ENCODE measurements at places on chromosomes 4 and X.

DNA sequence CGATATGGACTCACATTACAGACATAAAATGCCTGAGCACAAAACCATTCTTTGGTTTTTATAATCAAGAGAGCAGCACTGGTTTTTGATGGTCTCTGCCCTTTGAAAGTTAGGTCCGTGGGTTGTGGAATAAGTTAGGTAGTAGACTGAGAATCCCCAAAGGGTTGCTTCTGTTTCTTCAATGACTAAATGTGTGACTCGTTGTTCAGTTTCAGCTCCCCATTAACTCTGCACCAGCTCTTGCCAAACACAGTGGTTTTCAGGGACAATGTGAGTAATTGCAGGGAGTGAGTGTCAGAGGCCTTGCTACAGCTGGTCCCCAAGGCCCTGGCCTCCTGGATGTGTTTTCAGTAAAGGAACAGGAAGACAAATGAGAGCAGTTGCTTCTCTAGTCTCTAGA is 24.8 kb downstream of the SMIM20 start:
- DNase-seq: no peak

- no peak for DNase-seq
Observed at GRCh38 chr4:39025552-39026085, 6.6 kb downstream of the TMEM156 start.

- DNase-seq: no peak
Observed at GRCh38 chr4:4990329-4990728, 28.9 kb downstream of the CYTL1 start.

- DNase-seq: no peak
Observed at GRCh38 chr4:117010671-117011070, 74.7 kb downstream of the TRAM1L1 start.

DNA sequence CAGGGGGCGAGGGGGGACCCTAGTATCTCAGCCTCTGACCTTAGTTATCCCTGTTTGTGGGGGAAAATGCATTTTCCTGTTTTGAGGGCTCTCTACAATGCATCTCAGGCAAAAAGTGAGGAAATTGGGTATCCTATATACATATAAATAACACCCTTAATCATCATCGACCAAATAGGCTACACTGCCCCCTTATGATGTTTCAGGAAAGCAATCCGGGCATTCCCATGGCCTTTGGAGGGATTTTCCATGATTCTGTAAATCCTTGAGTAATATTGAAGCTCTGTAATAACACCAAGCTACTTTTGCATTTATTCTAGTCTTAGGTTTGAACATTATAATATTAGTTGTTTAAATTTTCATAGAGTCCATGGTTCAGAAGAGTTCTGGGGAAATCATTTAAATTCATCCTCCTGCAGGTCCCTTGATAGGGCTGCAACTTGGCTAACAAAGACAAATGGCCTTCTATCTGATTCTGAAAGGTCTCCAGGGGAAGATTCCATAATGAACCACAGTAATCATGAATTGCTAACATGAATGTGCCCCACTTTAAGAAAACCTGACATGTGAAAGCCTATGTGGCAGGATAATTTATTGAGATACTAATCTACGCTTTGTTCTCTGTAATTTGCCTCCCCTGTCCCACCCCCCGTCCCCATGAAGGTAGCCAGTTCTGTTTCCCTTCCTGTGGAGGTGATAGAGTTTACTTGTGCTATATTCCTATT is 91.5 kb upstream of the SCOC start:
- DNase-seq: no peak

DNA sequence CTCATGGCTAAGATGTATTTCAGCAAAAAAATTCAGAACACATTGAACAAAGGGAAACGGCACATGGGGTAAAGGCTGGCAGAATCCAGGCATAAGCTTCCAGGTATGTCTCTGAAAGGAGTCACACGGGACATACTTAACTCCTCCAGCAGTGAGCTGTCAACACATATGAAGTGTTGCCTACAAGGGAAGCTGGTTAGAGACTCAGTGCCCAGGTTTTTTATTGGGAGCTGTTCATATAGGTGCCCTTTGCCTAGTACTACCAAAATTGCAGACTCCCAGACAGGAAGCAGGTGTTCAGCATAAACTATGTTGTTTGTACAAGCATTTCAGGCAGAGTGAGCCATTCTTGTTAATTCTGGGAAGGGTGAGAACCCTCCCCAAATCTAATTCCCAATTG is 77.4 kb upstream of the PUDP start:
- no peak for DNase-seq

DNA sequence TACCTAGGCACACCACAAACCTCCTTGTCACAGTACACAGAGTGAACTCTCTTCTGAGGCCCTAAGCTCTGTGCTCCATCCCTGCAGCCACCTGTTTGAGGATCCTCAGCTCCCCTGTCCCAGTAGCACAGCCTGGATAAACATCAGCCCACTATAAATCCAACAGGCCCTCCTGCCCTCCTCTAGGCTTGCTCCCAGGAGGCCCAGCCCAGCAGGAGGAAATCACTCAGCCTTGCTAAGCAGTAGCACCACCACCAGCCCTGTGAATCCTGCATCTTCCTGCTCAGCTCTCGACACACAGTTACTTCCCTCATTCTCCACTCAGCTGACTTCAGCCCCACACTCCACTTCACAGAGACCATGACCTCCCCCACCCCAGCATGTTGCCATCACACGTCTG is 273.9 kb downstream of the BCOR start:
- no peak for DNase-seq

DNA sequence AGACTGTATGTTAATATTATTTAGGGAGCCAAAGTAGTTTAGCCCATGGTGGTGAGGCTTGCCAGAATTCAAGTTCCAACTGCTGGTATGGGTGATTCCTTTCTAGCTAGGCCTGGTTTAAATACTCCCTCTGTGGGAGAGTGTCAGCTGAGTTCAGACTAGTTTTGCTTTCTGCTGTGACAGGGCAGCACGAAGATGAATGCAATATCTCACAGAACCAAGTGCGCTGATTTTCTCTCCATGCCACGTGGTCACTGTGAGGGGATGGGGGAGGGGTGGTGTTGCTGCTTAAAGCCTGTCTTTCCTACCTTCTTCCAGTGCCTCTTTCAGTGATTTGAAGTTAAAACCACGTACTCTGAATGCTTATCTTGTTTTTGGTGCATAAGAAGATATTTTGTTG is 445.7 kb upstream of the CXorf51B start:
- no peak for DNase-seq

DNA sequence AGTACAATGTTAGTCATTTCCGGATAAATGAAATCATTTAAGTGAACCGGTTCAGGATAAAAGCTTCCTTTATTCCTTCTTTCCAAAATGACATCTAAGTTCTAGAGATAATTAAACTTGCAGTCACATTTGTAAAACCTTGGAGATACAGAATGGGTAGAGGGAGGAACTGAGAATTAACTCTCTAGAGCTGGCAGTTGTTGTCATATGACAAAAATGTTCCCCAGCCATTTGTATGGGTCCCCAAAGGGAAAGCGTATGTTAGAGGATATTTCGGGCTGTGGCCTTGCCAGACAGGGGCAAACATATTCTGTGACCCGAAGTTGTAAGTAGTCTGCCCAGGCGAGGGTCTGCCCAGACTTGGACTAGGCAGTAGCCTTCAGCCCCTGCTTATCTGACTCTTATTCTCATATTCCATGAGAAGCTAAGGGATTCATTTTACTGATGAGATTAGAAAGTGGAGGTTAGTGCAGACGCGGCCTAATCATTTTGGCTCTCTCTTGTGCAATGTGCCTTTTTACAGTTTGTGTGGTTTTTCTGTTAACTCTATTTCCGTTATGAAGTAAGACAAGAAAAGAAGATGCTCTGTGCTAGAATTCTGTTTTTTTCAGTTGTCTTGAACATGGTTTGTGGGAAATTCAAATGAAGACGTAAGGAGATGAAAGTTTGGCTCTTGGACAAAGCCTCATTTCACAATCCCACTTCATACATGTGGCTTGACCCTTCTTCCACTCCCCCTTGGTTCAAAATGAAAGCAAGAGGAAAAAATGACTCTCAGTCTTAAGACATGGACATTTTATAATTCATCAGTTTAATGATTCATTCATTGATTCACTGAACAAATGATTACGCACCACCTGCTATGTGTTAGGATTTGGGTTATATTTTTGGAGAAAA is 2394.2 kb upstream of the AGA start:
- DNase-seq: no peak

GRCh38 chrX:35829501-35829900 is 31.4 kb downstream of the MAGEB16 start:
- no peak for DNase-seq

DNA sequence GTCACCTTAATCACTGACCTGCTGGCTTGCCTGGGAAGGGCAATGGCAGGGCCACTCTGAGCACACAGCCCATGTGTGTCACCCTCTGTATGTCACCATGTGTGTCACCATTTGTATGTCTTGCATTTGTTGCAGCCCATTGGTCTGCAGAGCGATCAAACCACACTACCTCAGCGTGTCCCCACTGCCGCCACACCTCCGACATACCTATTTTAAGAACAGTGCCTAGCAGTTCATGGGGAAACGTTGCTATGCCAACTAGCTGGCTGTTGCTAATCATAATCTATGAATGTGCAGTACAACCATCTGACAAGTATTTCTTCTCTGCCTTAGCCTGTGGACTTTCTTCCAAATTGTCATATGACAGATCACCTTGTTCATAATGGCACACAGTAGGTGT is 8.0 kb upstream of the CRMP1 start:
- no peak for DNase-seq

DNA sequence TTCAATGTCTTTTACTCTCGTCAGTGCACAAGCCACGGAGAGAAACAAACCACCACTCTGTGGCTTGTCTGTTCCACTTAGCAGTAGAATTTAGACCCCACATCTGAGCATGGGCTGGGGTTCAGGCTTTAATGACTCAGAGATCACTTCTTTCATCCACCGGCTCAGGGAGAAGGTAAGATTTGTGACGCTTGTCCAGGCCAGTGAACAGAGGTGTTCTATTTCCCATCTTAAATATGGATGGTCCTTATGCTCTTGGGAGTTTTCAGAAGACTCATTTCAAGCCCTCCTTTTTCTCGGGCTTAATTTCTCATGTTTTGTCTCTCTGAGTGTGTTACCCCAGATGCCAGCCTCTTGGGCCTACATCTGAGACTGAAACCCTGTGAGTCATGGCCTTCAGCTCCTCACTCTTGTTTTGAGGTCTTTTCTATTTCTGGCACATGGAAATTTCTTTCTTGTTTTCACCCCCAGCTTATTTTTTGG is 127.4 kb upstream of the SFRP2 start:
- DNase-seq: no peak

- no peak for DNase-seq
Observed at GRCh38 chr4:121155893-121156292, 8.2 kb downstream of the TNIP3 start.

- DNase-seq: no peak
Observed at GRCh38 chrX:122943918-122944317, 240.2 kb upstream of the GRIA3 start.

GRCh38 chr4:59936566-59936965 is 1263.6 kb upstream of the ADGRL3 start:
- DNase-seq: no peak

- DNase-seq: no peak
Observed at GRCh38 chr4:633406-633805, 8.0 kb downstream of the PDE6B start.

DNA sequence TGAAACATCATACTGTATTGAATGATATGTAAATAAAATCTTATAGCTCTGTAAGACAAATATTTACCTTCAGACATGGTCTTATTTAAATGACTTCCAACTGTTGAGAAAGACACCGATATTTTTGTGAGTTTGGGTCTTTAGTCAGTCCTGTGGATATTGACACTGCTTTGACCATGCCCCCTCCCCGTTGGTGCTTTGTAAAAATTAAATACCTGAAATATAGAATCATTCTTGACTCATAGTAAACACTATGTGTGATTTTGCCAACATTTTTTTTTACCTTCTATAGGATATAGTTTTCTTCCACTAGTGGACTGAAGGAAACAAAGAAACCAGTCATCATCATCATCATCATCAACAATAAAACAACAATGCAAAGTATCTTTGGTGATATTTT is 114.3 kb upstream of the HS3ST1 start:
- no peak for DNase-seq

GRCh38 chrX:49268702-49269009 is 937 bp upstream of the PPP1R3F start:
- DNase-seq: no peak

GRCh38 chr4:180665481-180665880 is 1577.7 kb upstream of the TENM3 start:
- DNase-seq: no peak

GRCh38 chr4:75950213-75950815 is 9.5 kb upstream of the NAAA start:
- DNase-seq: no peak

DNA sequence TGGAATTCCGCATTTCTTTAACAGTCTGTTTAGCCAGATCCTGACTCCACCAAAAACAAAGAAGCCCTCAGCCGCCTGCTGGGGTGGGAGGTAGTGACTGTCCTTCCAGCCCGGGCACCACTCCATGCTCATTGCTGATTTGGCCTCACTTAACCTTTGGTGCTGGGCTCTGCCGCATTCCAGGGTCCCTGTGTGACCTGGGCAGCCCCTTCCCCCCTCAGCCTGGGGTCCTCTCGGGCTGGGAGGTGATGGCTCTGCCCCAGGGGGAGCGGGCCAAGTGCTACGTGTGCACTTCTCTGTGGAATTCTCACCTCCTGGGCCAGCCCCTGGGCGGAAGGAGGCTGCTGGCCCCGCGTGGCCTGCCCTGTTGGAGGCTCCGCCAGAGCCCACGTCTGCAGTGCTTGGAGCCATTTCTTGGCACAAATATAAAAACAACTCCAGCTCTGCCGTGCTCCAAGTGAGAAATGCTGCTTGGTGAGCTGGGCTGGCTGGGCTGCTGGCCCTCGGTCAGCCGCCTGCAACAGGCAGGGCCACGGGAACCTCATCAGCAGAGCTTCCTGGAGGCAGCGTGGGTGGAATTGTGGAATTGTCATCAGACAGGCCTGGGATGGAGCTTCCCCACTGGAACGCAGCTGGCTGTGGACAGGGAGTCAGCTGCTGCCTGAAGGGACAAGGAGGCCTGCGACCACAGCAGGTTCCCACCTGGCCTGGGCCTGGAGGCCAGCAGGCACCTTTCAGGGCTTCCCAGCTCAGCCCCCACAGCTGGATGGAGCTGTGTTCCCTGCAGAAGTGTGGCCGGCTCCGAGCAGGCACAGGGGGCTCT is 66.0 kb downstream of the TRMT44 start:
- DNase-seq: no peak

GRCh38 chr4:85688055-85688740 is 213.2 kb downstream of the ARHGAP24 start:
- DNase-seq: no peak

DNA sequence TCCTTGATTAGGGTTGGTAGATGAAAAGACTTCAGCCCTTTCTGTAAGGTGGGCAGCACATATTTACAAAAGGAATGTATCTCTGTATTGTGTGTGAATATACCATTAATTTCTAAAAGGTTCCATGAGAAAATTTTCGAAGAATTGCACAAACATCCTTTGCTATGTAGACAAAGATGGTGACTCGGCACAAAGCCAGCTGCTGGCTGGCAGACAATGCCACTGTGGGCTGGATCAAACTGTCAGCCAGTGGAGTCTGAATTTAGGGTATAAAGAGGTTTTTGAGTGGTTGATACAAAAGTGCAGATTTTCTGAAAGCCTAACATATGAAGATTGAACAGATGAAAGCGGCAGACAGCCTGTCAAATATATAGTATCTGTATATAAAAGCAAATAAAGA is 5.6 kb upstream of the TXK start:
- DNase-seq: no peak

GRCh38 chr4:151173871-151174270 is 74.4 kb downstream of the RPS3A start:
- DNase-seq: no peak
